ENCODE measurements at places on chromosomes 11 and 22.

DNA sequence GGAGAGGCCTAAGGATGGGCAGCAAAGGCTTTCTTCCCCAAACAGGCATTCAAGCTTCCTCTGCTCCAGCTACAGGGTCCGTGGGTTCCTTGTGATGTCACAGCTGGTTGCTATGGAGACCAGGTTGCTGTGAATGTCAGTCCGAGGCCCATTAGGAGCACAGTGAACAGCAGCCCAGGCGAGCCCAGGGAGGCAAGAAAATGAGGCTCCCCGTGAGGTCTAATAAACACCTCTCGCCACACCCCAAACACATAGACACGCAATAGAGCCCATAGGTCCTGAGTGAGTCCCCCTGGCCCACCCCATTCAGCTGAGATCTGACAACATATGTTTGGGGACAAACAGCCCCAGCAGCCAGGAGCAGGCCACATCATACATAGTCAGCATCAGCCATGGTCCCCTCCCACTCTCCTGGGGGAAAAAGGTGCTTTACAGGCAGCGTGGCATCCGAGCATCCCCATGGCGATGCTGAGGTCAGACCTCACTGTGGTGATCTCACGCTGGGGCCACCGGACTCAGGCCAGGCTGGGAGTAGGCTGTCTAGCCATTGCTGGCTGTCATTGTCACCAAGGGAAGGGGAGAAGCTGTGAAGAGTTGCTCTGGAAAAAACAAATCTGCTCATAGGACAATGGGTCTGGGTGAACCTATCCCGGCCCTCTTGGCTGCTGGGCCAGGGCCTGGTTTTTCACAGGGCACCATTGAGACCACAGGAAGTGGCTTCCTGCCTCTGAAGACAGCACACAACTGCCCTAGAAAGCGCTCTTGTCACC, 23.1 kb upstream of the TP53I11 start:
- no peak for DNase-seq

DNA sequence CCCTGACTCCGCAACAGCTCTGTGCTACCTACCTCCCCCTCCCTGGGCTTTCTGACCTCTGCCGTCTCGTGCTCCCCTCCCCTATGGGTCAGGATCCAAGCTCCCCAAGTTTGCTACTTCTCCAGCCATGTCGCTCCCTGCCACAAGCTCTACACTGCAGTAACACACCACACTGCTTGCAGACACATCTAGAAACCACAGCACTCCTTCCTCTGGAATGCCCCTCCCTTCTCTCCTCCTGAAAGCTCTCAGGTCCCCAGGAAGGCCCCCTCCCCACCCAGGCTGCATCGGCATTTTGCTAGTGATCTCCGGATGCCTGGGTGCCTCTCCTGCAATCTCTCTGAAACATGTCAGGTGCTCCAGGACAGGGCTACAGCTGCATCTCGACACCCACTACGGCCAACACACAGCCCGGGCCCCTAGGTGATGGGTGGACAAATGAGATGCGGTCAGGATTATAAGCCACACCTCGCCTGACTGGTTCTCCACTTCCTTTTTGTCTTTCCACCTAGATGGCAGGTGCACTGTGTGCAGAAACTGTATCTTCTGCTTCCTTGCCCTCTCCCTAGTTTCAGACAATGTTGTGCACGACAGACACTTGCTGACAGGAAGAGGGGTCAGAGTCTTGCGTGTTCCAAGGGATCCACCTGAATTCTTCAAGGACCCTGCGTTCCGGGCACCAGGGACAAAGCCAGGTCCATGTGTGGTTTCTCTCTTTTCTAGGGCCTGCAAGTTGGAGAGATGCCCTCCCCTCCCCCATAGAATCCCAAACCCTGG, 22.9 kb downstream of the RPUSD4 start:
- DNase-seq = no peak

DNA sequence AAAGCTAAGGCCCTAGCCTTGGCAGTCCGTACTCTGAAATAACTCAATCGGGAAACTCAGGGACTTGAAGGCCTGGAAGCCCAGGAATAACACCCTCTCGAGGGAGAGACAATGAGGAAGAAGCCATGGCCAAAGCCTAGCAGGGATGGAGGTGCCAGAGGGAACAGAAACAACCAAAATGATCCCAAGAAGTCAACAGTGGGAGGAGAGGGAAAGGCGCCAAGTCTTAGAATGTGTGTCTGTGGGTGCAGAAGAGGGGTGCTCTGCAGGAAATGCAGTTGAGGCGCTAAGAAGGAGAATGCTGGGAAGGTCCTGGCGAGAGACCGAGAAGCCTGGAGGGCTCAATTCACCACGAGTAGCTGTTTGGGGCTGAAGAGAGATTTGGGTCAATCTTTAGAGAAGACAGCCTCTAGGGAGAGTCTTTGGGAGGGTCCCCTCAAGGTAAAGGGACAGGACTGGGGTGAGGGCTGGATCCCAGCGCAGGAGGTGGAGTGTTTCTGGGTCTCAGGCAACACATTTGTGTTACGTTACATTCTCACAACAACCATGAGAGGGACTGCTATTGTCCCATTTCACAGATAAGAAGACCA, 760 bp upstream of the MAPK8IP1 start:
- DNase-seq = no peak

DNA sequence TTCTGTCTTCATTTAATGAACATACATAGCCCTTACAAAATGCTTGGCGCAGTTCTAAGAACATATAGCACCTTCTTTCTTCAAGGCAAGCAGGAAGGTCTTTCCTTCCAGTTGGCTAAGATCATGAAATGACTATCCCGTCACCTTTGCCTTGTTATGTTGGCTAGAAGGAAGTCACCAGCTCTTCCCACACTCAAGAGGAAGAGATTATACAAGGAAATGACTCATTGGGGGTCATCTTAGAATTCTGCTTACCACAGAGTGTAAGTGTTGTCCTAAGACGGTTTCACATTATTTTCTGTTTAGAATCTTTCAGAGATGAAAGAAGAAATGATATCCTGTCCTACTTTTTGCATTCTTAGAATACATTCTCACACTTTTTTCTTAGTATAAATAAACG, 808.0 kb upstream of the LUZP2 start:
- no peak for DNase-seq

DNA sequence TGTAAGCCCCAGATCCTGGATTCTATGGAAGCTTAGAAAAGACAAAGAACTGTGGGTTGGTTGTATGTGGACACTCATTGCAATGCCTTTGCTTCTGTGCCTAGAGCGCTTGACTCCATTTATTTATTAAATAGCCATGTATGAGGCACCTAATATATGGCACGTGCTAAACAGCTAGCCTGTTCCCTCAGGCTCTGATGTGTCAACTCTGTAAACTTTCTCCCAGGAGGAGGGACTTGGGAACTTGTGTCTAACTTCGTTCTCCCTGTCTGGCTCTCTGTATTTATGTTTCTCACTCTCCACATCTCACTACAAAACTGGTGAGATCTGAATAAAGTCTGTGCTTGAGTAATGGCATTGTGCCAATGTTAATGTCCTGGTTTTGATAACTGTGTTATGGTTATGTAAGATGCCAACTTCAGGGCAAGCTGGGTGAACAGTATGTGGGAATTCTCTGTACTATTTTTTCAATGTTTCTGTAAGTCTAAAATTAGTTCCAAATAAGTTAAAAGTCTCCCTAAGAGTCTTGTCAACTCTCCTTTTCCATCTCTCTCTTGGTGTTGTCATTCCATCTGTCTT, 34.1 kb upstream of the ZBTB16 start:
- DNase-seq = no peak

DNA sequence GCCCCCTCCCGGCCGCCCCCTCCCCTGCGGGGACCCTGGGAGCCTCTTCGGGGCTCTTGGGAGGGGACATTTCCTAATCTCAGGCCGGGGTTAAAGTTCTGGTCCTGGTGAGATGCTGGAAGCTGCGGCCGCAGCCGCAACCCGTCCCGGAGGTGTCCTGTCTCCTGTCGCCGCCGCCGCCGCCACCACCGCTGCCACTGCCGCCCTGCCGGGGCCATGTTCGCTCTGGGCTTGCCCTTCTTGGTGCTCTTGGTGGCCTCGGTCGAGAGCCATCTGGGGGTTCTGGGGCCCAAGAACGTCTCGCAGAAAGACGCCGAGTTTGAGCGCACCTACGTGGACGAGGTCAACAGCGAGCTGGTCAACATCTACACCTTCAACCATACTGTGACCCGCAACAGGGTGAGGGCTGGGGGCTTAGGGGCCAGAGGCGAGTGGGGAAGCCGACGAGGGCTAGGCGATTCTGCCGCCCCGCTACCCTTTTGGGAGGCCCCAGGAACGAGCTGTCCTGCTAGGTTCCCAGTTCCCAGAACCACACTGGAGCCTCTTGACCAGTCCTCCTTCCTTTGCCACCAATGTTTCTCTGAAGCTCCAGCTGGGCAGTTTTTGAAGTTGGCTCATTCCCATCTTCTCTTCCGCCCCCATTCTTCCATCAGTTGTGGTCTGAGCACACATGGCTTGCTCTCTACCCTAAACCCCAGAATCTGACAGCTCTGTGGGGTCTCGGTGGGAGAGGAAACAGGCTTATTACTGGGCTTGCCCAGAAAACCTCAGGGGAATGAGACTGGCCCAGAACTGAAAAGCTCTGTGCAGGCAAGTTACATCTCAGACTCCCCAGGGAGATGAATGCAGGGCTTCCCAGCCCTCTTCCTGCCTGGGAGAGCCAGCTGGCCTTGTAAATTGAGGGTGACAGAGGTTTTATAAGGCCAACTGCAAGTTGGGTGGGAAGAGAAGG, 781 bp downstream of the SIDT2 start:
- DNase-seq = peak; percentile 59

GRCh38 chr11:71452199-71453036, 585 bp upstream of the NADSYN1 start:
- peak; percentile 70 for DNase-seq
